ENCODE measurements at places on chromosomes 6 and 20. TPM values are rescaled to one million over a fixed set of nuclear protein-coding genes. Genes with fewer than 3 reads are reported as not detected.

Gene EYA2
- total RNA-seq = 0.28 TPM

Gene PPP1R3G
- 0.08 TPM for total RNA-seq

Gene SLC35F1
- 0.05 TPM for total RNA-seq

DNA sequence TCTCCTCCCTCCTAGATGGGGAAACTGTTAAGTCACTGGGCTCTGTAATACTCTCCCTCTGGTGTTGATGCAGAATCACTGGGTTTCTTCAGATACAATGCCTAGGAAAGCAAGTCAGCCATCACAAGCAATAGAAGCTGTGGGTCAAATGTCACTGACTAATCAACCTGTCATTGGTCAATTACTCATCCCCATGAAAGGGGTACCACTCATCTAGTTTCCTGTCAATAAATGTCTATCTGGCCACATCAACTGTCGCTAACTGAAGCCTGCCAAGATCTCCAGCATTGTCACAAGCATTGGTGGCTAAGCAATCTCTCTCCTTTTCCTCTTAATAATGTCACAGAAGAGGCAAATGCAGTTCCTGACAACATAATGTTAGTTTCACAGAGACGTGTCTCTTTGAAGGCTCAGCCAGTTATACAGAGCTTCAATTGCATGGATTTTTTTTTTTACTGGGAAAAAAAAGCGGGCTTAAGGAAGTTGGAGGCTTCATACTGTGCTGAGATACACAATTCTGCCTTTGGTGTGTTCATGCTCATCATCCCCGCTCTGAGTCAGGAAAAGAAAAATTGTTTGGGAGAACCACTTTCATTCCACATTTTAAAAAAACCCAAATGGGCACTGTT is 355.9 kb downstream of the BTBD9 start:
- no peak for DNase-seq

DNA sequence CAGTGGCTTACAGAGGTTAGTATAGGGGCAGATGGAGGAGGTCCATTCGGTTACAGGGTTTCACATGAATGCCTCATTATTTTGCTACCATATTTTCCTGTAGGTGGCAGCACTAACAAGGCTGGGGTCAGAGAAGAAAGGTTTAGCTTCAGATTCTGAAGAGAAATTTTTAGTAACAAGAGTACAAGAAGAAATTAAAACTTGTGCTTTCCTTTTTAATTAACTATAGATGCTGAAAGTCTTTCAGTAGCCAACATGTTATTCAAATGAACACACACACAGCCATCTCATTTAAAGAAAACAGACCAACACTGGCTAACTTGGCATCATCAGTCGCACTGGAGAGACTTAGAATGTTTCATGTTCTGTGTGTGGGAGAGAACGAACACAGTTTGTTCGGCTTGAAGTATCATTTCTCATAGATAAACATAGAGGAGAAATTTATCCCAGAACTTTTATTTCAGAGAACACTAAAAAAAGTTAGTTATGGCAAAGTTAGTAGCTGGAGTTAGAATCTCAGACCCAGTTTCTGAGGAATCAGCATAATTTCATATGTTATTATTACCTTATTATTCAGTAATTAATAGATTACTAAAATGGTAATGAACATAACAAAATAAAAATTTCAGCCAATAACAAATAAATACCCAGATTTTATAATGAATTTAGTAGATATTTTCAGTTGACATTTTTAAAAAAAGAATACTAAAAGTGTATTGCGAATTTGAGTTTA is 314.0 kb upstream of the RSPO3 start:
- DNase-seq = no peak

GRCh38 chr6:135227349-135227748 is 46.2 kb downstream of the MYB start:
- DNase-seq = no peak

GRCh38 chr6:62707156-62707555 is 421.1 kb upstream of the KHDRBS2 start:
- no peak for DNase-seq

GRCh38 chr20:16752082-16752481 is 3.9 kb downstream of the OTOR start:
- no peak for DNase-seq

GRCh38 chr6:32709625-32710024 is 31.6 kb upstream of the HLA-DQA2 start:
- no peak for DNase-seq

- DNase-seq = peak; percentile 79
These were observed 129.1 kb upstream of the SMLR1 start for GRCh38 chr6:130697995-130698535.
